GM19239 (cell line): ENCODE measurements at places on chromosomes 11 and 22.

- DNase-seq: no peak
These were observed 10.5 kb upstream of the ZBED5 start for GRCh38 chr11:10868352-10868751.

DNA sequence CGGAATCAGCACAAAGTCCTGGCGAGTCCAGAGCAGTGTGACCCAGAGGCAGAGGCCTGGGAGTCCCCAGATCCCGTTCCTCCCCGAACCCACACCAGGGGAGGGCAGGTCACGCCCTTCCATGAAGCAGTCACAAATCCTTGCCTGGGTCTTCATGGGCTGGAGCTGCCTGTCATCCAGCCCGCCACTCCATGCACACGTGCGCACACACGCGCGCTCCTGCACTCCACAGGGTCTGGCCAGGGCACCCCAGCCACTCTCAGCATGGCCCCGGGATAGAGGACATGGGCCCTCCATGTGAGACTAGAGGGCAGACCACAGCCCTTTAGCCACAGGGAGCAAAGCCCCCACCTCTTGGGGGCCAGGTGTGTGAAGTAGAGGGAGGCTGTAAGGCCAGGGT is 5.7 kb upstream of the TNFRSF13C start:
- no peak for DNase-seq

DNA sequence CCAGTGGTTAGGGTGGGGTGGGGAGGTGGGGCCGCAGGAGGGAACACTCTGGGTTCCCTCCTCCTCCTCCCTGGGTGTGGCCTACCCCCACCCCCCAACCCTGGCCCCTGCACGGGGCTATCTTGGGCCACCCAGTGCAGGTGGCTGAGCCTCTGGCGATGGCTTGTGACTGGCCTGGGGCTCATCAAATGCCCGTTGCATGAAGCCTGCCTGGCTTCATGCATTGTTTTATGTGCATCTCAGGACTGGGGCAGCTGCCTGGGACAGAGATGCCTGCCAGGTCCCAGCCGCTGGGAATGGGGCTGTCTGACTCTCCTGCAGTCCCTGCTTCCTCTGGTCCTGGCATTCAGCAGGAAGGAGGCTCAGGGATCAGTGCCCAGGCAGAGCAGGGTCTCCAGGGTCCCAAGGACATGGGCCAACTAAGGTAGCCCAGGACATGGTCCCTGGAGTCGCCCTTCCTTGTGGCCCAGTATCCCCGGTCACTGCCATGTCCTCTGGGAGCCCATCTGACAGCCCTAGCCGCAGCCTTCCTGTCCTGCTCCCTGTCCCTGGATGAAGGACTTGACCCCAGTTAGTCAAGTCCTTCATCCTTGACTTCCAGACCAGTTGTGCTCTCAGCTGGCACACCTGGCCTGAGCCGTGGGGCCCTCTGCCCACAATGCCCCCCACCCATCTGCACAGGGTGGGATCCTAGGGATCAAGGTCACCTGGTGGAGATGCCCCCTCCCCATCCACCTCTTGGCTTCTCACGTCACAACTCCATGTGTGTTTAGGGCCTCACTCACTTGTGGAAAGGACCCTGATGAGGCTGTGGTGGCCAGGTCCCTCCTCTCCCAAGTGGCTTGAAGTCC is 112.1 kb upstream of the FGF3 start:
- no peak for DNase-seq

- no peak for DNase-seq
These were observed 29.6 kb downstream of the TMEM184B start for GRCh38 chr22:38243007-38243765.

DNA sequence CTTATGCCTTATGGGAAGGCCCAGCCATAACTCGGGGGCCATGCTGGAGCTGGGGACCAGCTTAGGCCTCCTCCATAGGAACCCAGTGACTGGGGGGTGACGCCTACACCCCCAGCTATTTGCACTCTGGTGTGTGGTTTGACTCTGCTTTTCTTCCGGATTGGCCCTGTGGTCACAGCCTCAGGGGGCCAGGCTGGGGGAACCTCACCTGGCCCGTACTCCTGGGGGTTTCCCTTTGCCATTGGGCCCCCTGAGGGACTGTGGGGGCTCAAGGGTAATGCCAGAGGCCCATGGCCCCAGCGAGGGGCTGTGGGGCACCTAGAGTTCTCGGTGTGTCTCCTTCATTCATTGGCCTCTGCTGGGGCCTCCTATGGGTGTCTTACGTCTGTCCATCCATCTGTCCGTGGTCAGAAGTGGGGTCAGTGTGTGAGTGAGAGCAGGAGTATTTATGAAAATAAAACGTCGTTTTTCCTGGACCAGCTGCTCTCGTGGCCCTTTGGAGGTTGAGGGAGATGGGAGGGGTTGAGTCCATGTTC is 6.3 kb upstream of the SH3BP1 start:
- DNase-seq: peak; percentile 81

DNA sequence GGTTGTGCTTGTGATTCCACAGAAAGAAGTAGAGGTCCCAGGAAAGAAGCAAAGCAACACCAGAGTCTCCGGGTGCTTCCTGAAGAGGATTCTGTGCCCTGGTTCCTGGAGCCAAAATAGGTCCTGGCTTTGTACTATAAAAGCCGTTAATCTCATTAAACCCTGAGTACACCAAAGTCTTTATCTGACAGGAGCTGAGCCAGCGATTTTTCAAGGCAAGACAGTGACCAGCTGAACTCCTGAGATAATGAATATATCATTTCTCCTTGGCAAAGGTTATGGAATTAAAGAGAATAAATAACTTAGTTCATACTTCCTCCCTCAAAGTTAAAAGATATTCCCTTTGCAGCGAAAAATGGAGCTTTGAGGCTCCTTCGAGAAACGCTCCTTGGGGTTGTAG is 5.2 kb downstream of the TMEM138 start:
- no peak for DNase-seq

DNA sequence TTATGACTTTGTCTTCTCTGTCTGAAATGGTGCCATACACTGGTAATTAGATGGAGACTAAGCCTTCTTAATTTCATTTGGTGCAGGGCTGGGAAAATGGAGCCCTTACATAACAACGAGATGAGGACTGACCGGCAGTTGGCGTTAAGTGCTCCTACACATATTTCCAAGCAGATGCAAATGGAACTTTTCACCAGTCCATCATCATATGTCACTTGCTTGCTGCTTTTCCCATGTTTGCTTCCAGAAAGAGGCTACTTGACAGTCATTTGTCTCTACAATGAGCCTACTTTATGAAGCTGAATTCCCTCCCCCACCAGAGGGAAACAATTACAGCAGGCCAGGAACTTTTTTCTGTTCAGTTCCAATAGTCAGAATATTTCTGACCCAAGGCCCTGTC is 32.6 kb downstream of the SVIP start:
- no peak for DNase-seq

- DNase-seq: no peak
These were observed 27.2 kb upstream of the KIRREL3 start for GRCh38 chr11:127027789-127028188.

- DNase-seq: no peak
These were observed 315.6 kb upstream of the B3GAT1 start for GRCh38 chr11:134727636-134728035.

- no peak for DNase-seq
These were observed 8.3 kb downstream of the FXYD2 start for GRCh38 chr11:117816151-117816741.

DNA sequence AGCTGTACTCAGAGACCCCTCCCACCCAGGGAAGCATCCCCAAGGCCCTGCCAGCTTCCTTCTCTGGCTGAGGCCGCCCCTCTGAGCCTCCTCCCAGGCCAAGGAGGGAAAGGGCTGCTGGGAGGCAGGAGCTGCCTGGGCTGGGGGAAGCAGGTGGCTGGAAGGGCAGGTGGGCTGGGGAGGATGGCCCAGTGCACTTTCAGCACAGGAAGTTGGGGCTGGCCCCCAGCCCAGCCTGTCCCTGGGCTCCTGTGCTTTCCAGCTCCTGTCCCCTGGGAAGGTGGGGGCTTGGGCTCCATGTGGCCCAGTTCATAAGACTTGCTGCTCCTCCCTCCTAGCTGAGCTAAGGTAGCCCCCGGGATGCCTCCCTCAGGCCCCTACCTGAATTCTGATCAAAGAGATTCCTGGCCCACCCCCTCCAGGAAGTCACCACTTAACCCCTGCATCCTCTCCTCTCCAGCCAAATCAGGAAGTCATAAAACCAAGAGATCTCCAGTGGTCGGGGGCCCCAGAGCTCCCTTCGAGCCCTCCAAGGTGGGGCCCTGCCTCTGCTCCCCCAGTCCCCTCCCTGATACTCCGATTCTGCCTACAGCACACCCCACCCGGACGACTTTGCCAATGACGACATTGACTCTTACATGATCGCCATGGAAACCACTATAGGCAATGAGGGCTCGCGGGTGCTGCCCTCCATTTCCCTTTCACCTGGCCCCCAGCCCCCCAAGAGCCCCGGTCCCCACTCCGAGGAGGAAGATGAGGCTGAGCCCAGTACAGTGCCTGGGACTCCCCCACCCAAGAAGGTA is 4.9 kb downstream of the PPP1CA start:
- no peak for DNase-seq

DNA sequence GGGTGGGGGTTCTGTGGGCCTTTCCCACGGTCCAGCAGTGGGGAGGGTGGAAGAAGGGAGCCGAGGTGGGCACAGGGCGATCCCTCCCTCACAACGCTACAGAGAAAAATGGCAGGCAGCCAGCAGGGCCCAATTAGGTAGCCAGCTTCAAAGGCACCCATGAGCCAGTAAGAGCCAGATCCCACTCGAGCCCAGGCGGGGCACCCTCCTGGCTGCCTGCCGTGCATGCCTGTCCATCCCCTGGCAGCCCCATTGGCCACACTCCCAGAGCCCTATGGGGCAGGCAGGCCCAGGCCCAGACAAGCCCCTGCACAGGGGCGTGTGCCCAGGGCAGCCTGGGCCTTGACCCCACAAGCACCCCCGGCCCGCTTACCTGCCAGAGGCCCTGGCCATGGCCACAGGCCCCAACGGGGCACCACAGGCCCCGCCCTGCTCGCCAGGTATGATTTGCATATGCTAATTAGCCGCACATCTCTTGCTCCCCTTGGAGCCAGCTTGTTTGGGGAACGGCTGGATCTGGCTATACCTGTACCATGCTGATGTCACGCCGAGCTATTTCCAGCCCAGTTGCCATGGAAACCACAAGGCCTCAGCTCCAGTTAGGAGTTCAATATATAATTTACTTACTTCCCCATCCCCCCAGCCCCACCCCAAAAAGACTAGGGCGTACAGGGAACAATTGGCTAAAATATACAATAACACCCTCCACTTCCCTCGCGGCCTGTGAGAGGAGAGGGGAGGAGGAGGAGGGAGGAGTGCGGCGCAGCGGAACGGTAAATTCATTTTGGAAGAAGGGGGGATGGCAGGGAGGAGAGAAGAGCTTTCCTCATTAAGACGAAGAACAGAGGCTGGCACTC is 47.5 kb upstream of the TCF20 start:
- DNase-seq: no peak

DNA sequence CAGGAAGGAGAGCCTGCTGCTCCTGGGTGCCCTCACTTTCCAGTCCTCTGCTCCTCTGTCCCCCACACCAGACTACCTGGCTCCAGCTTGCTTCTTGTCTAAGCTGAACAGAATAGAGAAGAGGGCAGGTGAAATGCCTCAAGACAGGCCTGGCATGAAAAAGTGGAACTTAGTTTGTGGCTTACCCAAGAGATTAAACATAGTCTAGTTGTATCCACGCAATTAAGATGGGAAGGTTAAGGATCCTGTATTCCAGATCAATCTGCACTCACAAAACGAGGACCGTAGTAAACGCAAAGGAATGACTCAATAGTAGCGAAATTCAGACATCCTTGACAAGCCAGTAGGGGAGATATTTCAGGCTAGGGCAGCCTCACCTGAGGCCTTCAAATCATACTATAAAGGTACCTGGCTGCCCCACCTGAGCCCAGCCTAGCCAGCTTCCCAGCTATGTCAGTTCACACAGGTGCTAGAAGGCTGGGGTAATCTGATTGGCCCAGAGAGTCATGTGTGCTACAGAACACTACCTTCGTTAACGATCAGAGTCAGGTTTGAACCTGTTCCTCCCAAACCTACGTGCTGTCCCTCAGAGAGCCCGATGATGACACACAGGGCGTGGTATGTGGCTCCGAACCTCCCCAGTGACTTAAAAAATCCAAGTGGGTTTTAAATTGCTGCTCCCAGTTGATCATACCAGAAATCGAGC is 46.5 kb downstream of the AHNAK start:
- DNase-seq: no peak

DNA sequence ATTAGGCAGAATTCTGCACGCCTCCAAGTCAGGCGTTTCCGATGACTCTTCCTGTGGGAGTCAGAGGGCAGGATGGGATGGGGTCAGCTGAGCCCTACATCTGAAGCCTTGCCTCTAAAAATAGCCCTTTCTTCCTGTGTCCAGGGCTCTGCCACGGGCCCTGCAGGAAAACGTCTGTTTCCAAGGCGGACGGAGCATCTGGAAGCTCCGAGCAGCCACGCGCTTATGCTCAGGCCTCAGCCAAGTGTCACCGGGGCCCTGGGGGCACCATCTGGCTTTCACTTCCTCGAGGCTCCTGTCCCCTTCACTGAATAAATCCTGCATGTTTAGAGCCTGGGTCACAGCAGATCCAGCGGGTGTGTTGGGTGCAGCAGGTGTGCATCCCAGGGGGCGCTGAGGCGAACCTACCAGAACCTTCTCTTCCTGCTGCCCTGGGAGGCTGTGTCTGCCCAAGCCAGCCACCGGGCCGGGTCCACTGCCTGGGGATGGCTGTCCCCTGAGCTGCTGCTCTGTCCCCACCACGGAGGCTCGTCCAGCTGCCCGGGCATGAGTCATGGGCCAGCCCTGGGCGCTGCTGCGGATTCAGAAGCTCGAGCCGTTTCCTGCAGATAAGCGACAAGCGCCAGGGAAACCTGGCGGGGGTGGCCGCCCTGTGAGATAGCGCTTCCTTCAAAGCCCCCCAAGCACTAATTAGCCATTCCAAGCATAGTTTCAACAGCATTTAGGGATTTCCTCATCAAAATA is 32.0 kb upstream of the LINC01488 start:
- no peak for DNase-seq

- no peak for DNase-seq
These were observed 4.7 kb upstream of the SLC22A12 start for GRCh38 chr11:64586366-64586765.

DNA sequence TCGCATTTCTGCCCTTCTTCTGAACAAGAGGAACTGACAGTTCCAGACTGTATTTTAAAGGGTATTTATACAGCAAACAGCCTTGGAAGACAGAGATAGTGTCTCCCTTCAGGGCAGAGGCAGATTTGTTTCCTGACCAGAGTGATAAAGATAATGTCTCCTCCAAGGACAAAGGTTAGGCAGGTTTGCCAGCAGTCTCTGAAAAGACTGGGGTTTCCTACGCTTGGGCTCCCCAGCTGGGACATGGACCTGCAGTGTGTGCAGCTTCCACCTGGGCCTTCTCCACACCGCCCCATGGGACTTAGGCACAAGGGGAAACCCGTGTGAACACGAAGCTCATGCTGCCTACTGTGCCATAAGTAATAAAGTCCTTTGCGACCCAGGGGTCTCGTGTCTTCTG is 42.1 kb downstream of the RPL27A start:
- no peak for DNase-seq

DNA sequence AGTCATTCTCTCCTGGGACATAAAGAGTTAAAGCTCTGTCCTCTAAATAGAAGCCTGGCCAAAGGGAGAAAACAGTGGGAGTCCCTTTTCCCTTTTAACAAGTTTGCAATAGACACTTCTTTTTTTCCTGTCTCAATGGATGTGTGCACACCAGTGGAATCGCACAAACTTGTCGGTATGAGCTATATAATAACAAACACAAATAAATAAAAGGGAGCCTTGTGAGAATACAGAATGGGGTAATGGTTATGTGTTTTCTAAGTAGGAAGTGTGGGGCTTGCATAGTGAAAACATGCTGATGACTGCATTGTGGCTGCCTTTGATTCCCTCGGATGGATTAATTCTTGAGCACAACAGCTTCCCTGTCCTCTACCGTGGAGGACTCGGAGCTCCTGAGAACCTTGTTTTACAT is 131.9 kb downstream of the WNT7B start:
- DNase-seq: no peak
